Stimulated activated CD8-positive, alpha-beta memory T cell treated with anti-CD3 and anti-CD28 coated beads, Interleukin-2, amount 100 ng/mL, for 48 hours (primary cell): ENCODE measurements at places on chromosomes 7 and 10.

- no peak for DNase-seq
These were observed 17.0 kb downstream of the ATE1 start for GRCh38 chr10:121910673-121911420.

DNA sequence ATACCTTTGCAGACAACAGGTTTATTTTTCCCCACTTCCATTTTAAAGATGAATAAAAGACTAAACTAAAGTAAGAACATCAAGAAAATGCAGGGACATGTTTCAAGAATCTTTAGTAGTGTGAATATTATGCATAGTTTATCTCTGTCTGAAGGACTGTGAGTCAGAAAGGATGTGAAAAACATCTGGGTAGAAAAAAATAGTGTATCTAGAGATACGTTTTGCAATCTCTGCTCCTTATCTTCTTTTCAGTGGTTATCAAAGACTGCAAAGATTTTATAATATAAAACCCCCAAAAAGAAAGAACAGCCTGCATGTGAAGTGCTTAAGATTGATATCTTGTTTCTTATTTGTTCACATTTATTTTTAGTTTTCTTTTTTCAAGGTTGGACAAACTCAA lies 101.9 kb upstream of the ARHGAP21 start:
- DNase-seq = no peak

DNA sequence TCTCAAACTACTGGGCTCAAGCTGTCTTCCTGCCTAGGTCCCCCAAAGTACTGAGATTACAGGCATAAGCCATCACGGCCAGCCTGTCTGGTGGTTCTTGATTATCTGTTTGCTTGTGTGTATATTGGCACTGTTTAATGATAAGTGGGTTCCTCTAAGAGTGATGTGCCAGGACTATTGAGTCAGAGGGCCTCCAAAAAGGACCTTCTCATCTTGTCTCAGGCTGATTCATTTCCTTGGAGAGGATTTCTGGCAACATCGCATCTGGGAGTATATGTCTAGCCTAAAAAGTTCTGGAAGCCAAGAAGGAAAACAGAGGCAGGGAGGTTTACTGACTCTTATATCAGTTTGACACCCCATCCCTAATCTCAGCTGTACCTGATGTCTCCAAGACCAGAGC lies 27.1 kb upstream of the AKAP9 start:
- no peak for DNase-seq

DNA sequence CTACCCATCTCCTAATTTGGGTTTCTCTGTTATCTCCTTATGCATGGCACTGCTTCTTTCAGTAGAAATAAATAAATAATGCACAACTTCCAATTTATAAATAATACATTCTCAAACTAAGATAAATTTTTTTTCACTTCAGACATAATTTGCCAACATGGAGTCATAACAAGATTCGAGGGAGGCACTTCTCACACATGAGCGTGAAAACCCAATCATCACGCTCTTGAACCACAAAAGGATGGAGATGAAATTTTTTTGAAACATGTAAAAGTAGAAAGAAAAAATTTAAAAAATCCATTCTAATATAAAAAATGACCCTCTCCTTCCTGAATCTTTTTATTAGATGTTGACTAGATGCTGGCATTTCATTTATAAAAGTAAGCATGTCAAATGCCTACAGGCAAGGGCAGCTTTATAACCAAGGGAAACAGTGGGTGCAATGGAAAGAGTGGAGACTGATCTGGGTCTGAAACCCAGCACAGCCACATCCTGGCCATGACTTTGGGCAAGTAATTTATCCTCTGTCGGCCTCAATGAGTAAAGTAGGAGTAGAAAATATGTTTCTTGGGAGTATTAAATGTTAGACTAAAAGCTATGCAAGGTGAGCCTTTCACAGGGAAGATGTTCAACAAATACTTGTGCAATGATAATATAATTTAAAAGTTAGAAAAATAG lies 185.0 kb downstream of the STK31 start:
- no peak for DNase-seq

GRCh38 chr7:44261240-44261639 lies 60.5 kb downstream of the YKT6 start:
- no peak for DNase-seq

GRCh38 chr10:101476383-101476782 lies 111.7 kb downstream of the POLL start:
- DNase-seq = no peak

DNA sequence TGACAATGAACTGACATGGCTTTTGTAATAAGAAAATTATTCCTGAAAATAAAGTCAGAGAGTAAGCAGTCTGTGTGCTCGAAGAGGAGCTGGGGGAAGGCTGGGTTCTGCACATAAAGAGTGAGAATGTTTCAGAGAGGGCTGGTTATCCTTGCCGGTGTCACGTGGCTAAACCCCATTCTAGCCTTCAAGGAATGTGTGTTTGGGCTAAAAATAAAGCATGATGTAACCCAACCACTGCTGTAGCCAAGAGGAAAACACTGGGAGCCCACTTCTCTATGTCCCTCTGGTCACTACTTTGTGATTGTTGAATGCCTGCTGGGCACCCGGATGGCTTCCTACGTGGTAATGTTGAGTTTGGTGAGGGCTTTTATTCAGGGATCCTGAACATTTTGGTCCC lies 23.5 kb downstream of the WDFY4 start:
- DNase-seq = no peak

DNA sequence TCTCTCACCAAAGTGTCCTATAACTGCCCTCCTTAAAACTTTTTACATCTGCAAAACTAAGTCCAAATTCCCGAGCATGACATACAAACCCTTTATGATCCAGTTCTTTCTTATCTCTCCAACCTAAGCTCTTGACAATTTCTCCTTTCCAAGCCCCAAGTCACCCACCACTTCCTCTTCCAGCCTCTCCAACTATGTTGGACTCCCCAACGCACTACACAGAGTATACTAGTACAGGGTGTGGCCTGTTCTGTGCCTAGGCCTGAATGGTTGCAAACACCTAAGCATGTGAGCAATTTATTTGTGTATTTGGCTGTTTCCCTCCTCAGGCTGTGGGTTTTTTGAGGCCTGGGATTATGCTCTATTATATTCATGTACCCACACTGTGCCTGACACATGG lies 101.2 kb upstream of the APBB1IP start:
- DNase-seq = no peak

DNA sequence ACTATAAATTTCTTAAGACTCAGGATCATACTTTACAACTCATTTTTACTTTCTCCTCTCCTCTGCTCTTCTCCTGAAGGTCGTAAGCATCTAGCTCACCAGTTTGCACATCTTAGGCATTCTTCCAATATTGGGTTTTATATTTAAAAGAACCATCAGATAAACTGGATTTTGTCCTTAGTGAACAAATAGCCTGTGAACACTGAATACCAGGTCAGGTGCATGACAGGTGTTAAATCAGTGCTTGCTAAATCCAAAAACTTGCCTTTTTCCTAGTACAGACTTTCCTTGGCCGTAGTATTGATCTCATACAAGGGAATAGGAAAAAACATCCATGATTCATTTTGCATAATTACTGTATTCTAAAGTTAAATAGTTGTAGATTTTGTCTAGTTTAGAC lies 53.0 kb downstream of the ARMC3 start:
- DNase-seq = no peak

GRCh38 chr7:155998328-155998691 lies 186.0 kb upstream of the SHH start:
- DNase-seq = peak; percentile 41

- no peak for DNase-seq
These were observed 287.5 kb downstream of the GLRX3 start for GRCh38 chr10:130423455-130424305.

GRCh38 chr10:130707389-130707979 lies 571.3 kb downstream of the GLRX3 start:
- DNase-seq = no peak

DNA sequence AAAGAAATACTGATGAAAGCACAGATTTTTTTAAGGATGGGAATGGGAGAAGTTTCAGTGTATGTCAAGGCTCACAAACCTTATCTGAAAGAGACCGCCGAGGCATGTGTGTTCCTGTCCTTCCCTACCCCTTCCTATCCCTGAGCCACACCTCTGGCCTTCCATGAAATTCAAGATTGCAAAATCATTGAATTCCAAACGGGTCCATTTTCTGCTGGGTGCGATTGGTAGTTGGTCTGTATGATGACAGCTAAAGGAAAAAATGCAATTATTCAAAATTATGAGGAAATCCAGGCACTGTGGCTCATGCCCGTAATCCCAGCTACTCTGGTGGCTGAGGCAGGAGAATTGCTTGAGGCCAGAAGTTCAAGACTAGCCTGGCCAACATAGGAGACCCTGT lies 170.1 kb downstream of the ARHGAP12 start:
- DNase-seq = no peak

DNA sequence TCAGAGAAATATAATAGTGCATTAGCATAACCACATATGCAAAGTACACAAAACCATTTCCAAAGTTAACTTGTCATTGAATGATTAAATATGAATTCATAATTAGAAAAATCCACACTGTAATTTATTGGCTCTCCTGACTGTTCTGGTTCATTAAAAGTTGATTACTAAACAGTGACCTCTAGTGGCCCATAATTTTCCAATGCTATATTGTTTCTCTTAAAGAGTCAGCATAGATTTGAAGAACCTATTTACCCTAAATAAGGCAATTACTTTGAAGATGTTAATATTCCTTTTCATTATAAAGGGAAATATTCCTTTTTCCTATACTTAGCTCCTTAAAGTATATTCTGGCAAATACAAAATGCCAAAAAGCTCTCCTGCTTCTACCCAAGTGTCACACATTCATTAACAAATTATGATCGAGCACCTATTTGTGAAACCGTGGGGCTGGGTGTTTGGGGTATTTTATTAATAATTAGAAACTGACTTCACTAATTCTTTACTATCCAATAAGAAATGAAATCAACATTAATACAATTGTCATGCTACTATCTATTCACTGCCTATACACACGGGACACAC lies 86.2 kb downstream of the HIBADH start:
- DNase-seq = no peak

DNA sequence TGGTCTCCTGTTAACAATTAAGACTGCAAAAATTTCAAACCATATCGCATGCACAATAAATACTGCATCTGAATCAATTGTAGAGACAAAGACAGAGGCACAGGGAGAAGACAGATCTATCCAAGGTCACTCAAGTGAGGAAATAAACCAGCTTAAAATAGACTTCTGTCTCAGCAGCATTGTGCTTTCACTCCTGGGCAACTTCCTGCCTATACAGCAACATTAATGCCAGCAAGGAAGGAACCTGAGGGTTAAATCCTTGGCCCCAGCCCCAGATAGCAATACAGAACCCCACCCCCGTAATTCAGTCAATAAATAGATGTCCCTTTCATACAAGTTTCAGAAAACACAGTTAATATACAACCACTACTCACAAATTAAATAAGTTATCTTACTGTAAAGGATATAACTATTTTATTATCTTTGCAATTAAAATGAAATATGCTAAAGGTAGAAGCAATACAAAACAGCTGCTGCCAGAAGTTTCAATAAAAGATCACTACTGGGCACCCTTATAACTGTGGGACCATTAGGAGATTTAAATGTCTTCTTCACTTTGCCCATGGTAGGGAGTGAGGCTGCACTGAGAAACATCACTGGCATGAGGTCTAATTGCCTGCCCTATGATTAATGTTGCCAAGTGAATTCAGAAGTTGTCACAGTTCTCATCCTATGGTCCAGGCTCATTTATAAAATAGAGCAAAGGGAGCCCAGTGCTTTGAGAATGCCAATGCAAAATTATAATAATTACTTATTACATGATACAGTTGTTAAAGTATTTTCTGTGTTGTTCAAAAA lies 49.4 kb downstream of the CAV1 start:
- no peak for DNase-seq

- no peak for DNase-seq
These were observed 7.5 kb downstream of the RASGEF1A start for GRCh38 chr10:43259213-43259991.

DNA sequence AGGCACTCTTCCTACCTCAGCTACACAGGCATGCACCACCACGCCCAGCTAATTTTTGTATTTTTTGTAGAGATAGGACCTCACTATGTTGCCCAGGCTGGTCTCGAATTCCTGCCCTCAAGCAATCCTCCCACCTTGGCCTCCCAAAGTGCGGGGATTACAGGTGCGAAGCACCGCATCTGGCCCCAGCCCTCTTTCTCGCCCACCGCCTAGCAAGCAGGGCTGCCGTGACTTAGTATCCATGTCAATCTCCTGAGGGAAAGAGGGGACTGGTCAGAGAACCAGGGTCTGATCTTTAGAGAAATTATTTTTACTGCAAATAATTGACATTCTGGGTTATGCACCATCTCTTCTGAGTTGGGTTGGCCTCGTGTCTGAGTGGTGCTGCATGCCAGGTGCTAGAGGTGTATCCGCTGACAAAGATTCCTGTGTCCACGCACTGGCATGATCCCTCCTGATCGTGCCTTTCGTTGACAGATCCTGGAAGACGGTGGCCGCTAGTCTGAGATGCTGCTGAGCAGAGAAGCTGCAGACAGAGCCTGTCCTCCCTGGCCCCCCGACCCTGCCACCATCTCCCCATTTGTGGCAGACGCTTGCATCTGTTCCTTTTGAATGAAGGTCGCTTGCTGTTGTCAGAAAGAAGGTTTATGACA lies 22.7 kb downstream of the WIPI2 start:
- no peak for DNase-seq

DNA sequence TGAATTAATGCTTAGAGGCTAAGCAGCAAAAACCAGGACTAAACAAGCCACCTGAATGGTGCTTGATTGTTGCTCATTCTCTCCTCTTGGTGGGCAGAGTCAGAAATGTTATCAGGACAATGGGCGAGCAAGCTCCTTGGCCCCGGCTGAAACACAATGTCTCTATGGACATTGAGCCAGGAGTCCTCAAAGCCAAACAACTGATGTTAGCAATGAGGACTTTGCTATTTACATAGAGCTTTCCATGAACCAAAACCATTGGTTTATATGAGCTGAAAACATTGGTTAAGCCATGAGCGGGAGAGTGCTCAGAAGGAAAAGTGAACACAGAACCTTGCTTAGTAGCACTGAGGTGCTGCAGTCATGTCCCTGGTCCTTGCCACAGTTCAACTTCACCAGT lies 21.5 kb upstream of the NPVF start:
- no peak for DNase-seq

DNA sequence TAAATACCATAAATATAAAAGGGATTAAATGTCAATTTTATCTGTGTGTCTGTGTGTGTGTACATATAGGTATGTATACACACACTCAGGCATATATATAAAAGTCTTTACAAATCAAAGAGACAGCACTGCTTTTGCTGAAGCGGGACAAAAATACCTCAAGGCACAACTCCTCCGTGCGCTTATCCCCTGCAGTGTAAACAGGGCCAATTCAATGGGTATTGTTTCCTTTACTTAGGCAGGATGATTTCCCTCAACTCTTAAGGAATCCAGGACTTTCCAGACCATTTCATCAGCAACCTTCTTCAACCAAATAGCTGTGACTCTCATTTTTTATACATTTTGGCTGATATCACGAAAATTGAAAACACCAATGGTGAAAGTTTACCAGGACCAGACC lies 227.7 kb downstream of the CRPPA start:
- no peak for DNase-seq

- no peak for DNase-seq
These were observed 32.0 kb downstream of the EXOC6 start for GRCh38 chr10:92880233-92880861.
